Muscle of arm (tissue), 14 donors: ENCODE measurements at places on chromosomes 2 and 18. TPM values are rescaled to one million over a fixed set of nuclear protein-coding genes. Genes with fewer than 3 reads are reported as not detected.
A peak's percentile ranks its signal among the peaks of the same experiment; 100 is the strongest.

DNA sequence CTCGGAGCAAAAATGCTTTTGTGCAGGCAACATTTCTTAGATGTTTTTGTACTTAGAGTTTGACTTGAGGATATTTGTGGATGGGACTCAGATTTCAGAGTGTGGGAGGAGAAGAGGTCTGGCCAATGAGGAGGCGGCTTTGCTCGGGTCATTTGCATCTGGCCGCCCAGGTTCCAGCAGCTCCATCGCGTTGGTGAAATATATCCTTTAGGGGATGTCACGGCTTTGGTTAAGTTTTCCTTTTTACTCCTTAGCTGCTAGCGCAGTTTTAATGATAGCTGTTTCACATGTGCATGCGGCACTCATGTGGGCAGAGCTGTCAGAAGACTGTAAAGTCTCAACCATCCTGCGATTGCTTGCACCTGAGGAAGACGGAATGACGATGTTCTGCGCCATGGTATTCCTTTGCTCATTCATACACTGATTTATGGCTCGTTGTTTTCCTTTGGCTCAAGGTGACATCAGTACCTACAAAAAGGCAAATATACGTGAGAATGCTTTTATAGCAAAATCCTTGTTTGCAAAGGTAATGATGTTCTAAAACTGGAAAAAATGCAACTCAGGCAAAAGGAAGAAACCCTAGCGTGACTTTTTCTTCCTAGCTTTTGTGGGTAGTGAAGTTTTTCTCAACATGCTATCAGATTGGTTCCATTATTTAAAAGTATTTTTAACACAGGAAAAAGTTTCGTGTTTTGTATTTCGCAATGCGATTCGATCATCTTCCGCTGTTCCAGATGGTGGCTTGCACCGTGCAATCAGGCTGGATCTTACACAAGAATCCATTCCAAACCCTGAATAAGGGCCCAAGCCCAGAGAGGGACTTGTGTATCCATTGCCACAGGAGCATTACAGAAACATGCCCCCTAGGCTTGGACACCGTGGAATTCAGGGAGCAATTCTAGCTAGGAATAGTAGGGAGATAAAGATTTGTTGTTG, 70.5 kb upstream of the ZNF516 start:
- DNase-seq, result peak; percentile 89

- DNase-seq, result no peak
Measured at GRCh38 chr2:58416696-58417095, 175.6 kb upstream of the FANCL start.

- DNase-seq, result no peak
Measured at GRCh38 chr2:140836826-140837225, 1294.0 kb downstream of the LRP1B start.

- no peak for DNase-seq
Measured at GRCh38 chr2:183993052-183993451, 605.3 kb upstream of the ZNF804A start.

DNA sequence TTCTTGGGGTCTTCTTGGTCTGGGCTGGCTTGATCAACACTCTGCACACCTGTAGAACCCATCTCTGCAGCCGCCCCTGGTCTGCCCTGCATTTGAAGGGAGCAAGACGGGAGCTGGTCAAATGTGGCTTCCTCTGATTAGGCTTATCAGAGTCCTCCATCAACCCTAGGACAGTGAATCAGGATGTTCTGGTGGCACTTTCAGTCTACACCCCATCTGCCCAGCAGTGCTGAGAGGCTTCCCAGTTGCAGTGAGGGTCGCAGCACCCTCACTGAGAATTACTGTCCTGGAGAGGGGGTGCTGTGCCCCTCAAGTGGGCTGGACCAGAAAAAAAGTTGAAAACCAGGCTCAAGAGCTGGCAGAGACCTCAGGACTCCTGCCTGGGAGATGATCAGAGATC, 152.9 kb downstream of the DYSF start:
- DNase-seq, result no peak

DNA sequence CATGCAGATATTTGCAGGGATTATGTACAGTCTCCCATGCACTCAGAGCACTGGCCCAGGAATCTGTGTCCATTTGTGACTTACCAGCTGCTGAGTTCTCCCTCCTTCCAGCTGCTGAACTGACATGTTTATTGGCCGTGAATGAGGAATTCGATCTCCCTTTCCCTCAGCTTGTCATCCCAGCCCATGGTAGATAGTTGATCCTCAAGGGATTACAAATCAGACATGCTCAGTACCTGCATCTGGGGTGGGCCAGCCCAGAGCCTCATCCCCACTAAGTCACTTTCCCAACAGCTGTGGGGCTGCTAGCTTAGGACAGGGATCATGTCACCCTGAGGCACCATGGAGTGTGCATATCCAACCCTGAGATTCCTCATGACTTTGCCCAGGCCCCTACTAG, 1284.9 kb upstream of the LRRTM1 start:
- DNase-seq, result no peak

DNA sequence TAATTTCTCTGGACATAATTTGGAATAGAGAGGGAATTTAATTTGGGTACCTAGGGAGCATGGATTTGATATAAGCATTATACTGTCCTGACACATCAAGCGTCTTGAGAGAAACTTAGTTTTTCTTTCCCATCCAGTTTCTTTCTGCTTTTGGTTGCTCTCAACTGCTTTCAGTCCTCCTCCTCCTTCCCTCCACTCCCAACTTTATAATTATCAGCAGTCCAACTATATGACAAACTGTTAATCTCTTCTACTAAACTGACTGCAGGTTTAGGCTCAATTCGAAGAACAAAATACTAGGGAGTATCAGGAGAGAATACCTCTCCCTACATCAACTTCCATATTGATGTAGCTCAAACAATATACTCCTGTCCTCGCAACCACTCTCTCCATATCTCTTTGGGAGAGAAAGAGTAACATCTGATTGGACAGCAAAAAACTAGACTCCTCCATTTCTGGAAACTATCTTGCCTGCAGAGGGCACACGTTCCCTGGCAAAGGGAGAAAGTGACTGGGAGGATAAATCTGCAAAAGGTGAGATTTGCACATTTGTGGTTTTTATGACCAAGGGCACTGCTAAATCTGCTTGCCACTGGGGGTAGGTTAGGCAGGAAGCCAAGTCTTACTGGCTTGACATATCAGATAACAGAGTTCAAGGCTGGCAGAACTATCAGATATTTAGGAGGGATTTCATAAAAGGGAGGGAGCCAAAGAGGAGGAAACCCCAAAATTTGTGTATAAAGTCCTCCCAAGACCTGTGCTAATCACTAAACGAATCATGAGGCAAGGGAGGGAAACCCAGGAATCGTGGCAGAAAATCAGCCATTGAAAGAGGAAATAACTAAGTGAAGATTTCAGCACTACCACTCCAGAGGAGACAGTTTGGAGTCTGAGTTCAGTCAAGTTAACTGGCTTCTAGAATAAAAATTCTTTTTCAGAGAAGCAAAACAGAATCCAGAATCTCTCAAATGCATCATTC, 40.0 kb downstream of the ICA1L start:
- no peak for DNase-seq

GRCh38 chr2:69059731-69060290, 46.8 kb downstream of the ANTXR1 start:
- DNase-seq, result no peak

DNA sequence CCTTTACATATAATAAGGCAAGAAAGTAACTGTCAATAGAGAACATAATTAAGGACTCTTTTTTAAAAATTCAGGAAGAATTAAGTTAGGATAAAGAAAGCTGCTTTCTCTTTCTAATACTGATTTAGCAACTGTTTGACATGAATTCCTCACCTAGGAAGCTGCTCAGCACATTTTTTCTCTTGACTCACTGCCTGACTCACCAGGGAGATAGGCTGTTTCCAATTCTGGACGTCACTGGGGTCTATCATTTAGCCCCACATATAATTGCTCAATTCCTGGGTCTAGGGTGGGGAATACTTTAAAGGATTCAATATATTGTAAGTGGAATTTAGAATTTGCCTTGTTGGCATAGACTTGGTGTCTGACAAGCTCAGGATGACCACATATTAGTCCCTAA, 50.8 kb upstream of the UGP2 start:
- peak; percentile 43 for DNase-seq

DNA sequence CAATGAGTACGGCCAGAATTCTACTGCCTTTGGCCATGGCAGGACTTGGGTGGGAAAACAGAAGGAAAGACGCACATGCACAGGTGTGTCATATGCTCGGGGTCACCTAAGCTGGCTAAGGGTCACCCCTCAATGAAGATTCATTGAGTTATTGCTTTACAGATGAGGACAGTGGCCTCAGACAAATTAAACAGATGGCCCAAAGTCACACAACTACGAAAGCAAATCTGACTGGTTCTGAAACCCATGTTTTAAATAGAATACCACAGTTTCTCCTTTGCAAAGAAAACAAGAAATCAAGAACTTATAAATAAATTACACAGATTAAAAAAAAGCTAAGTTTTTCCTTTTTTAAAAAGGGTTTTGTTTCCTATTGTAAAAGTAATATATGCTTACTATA, 70.5 kb downstream of the ID2 start:
- DNase-seq, result no peak

GRCh38 chr2:181781078-181781786, 100.9 kb upstream of the NEUROD1 start:
- DNase-seq, result no peak

DNA sequence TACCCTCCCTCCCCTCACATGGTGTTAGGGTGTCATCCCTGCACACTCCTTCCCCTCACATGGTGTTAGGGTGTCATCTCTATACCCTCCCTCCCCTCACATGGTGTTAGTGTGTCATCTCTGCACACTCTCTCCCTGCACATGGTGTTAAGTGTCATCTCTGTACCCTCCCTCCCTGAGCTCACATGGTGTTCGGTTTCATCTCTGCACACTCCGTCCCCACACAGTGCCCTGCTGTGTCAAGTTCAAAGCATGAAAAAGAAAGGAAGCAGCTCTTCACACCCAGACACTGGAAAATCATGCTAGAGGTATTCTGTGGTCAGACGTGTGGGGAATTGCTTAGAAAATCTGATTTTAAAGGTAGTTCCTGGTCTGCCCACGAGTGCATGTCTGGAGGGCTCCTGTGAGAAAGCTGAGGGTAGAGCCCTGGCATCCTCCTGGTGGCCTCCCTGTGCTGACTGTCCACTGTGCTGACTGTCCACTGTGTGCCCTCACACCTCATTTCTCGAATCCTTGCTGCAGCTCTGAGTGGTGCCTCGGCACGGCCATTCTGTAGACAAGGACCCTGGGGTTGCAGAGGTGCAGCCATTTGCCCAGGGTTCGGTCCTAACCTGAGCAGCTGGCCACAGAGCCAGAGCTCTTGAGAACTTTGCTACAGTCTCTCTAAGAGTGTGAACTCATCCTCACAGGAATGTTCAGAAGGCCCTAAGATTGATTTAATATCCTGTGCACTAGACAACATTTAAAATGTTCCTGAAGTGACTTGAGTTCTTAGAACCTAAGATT, 69.1 kb upstream of the NFATC1 start:
- no peak for DNase-seq

DNA sequence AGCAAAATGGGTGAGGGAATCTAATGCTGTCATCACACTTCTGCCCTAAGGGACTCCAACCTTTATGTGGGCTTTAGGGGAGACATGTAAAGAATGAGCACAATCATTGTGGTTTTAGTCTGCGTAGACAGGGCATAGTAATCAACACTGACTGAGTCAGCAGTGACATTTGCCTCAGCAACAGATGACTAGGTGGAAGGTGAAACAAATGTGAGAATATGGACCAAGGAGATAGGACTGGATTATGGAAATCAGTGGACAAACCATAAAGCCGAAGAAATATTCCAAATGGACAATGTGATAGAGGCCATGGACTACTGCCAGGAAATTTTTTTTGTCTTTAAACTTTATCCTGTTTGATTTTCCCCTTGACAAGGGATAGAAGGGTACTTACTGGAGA, 83.9 kb downstream of the PDK1 start:
- DNase-seq, result no peak

GBX2 gene
- not detected for polyA plus RNA-seq

FOXI3 gene
- 0.08 TPM for polyA plus RNA-seq

NT5DC4 gene
- not detected for polyA plus RNA-seq

CDH19 gene
- 1.9 TPM for polyA plus RNA-seq

KANSL1L gene
- not detected for polyA plus RNA-seq

APCDD1 gene
- polyA plus RNA-seq, result 11.1 TPM

CTNNA2 gene
- not detected for polyA plus RNA-seq

ANO7 gene
- polyA plus RNA-seq, result 1.6 TPM

DUSP28 gene
- 13.1 TPM for polyA plus RNA-seq

PROKR1 gene
- polyA plus RNA-seq, result 1.3 TPM

ZNF2 gene
- polyA plus RNA-seq, result 5.7 TPM
